H9 (cell line): ENCODE measurements at places on chromosomes 1 and 21.

DNA sequence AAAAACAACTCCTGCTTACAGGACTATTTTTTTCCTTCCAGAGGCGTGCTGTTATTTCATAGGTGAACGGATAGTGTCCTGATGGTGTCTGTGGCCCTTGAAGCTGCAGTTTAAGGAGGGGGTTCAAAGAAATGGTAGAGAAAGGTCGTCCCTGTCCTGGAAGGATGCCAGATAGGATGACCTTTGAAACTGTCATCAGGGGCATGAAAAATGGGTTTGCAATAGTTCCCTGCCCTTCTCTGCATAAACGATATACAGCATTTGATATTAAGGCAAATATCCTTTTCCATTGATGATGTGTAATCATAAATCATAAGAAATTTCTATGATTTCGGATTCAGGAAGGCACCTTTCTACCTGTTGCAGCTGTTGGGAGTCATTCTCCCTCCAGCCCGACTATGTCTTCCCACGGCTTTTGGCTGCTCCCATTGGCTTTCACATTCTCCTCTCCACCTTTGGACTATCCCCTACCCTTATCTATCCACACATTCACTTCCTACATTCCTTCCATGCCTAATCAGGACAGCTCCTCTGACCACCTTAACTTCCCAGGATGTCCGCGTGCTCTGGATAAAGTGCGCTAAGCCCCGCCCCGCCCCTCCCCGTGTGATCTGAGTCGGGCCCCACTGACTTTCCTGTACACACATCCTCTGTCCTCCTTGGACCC lies 209.8 kb downstream of the DISC1 start:
- no peak for DNase-seq

DNA sequence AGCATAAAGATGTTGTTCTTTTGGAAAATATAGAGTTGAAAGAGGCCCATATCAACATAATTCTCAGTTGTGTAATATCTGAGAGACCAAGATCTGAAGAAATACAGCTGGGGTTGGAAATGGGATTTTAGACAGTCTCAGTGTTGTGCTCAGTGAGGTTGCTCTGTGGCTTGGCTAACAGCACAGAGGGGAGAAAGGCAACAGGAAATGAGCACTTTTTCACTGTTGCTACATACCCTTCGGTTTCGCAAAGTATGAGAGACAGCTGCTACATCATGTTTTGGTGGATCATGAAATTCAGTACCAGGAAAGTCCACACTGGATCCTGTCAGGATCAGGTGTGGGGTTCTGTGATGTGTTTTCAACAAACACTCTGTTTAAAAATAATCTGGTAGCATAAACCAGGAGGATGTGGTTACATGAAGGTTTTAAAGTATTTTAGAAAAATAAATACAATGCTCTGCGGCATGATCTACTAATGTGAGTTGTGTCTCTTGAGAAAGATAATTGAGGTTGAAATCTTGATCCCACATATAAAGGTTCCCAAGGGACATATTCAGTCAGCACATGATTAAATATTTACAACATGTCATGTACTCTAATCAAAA lies 7.0 kb upstream of the GPR88 start:
- no peak for DNase-seq

DNA sequence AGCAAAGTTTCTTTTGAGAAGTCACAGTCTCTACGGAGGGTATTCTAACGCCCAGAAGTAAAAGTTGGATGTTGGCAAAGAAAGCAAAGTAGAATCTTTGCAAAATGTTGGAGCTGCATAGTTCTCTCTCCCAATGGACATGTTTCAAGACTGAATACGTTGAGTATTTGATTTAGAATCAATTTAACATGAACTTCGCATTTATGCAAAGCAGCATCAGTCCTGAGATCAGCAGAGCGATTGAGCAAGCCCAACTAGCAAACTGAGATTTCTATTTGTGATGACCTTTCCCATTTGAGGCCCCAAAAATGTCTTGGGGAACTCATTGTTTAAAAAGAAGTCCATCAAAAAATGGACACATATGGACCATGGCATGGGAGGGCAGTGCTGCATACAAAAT lies 8.0 kb downstream of the RUNX1 start:
- no peak for DNase-seq

DNA sequence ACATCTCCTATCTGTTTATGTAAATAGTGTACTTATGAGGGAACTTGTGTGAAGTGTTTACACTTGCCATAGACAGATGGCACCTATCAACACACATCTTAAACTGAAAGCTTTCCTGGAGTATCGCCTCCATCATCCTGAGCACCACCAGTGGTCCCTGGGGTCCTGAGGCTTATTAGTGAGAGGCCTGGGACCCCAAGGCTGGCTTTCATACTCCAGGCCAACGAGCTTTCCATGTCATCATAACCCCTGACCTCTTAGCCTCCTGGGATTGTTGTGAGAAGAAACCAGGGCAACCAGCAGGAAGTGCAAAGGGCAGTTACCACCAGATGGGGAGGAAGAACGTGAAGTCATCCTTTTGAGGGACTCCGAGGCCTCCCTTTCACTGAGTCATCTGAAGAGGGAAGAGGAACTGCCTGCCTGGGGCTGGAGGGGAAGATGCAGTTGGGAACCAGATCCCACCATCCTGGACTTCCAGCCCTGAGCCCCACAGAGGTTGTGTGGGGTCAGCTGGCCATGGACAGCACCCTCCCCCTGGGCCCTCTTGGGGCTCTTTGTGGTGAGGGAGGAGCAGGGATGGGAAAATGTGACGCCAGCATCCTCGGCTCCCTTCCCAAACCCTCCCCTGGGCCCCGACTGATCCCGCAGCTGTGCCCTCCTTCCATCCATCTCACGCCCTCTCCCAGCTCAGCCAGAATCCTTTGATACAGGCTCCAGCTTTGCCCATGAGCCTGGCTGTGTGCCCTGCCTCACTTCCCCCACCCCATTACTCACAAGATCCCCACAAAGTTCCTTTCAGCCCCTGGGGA lies 5.8 kb downstream of the INKA2 start:
- DNase-seq: no peak

DNA sequence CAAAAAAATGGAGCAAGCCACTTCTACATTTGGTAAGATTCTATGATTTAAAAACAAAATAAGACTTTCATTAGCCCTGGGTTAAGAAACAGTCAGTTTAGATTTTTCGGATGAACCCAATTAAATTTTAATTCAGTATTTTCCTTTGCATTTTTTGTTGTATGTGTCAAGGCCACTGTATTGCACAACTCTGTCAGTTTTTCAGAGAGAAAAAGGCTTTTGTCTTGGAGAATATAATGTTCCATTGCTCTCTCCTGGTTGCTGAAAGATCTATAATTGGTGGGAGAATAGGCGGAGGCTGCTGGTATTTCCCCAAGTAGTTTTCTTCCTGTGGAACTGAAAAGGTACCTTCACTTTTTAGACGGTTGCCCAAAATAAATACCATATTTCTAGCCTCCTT lies 84.6 kb downstream of the NEGR1 start:
- no peak for DNase-seq

- DNase-seq: no peak
Measured at GRCh38 chr1:176692988-176693696, 230.2 kb downstream of the PAPPA2 start.

DNA sequence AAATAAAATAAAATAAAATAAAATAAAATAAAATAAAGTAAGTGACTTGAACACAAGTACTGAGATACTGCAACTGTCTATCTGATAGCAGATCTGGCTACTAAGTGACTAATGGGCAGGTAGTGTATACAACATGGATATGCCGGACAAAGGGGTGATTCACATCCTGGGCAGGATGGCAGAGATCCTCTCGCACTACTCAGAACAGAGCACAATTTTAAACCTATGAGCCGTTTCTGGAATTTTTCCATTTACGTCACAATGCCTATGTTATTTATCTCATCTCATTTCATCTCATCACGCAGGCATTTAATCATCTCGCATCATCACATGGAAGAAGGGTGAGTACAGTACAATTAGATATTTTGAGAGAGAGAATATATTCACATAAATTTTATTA lies 233.3 kb upstream of the COA6 start:
- DNase-seq: no peak

GRCh38 chr1:171740987-171741871 lies 636 bp downstream of the VAMP4 start:
- no peak for DNase-seq

DNA sequence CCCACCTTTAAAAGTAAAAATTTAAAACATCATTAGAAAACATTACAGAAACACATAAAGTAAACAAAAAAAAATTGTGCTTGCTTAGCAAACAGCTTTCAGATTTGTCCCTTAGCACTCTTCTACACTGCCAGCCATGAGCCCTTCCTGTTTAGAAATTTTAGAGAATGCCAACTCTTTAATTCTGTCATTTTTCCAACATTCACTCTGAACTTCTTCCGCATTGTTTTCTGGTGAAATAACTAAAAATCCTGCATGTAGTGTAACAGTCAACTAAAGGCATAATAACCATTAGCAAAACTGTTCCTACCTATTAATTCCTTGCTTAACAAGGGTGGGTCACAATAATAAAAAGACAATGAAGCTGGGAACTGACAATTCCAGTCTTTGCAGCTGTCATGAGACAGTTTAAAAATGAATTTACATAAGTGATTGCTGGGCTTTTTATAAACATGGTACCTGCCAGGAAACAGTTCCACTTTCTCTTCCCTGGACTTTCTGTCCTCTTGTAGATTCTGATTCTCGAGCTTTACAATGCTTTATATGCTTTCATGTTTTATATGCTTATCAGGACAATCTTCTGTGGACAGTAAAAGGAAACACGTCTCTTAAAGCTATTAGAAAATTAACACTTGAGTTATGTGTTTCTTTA lies 19.0 kb downstream of the GNG12 start:
- no peak for DNase-seq

GRCh38 chr1:231612393-231613089 lies 14.0 kb upstream of the DISC1 start:
- DNase-seq: no peak

GRCh38 chr1:29961293-29962059 lies 725.2 kb downstream of the PTPRU start:
- DNase-seq: no peak

GRCh38 chr21:33374450-33375096 lies 28.6 kb upstream of the IFNGR2 start:
- DNase-seq: peak; percentile 47

GRCh38 chr1:96365596-96366390 lies 355.8 kb upstream of the PTBP2 start:
- DNase-seq: no peak

GRCh38 chr1:167438171-167439138 lies 79.9 kb downstream of the CD247 start:
- no peak for DNase-seq

DNA sequence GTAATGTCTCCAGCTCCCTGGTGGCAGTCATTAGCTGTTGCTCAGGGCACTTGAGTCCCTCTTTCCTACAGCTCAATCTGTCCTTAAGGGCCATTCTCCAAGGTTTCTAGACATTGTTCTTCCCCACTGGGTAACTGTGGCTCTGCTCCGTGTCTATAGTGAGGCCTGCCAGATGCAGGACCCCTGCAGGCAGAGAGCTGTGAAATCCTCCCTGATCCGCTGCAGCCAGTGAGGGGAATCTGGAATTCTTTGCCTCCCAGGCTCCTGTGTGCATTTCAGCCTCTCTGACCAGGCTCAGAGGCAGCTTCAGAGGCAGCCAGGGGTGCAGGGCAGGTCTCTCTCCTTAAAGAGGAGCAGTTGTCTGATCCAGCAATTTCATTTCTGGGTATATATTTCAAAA lies 14.4 kb upstream of the IGSF21 start:
- DNase-seq: no peak

DNA sequence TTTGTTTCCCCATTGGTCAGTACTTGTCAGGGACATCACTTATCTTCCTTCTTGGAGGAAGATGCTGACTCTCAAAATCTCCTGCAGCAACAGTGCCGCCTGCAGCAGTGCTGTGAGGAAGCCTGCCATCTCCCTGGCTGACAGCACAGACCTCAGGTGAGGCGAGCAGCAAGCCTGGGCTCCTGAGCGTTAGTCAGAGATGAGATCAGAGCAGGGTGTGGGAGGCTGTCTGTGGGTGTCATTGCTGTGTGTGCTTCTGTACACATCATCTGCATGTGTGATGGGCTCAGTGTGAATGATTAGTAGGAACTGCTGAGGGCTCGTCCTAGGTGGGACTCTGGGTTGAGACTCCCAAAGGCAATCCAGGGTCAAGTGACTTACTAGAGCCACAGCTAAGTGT lies 6.1 kb downstream of the STRIP1 start:
- DNase-seq: no peak

- DNase-seq: peak; percentile 77
Measured at GRCh38 chr1:14571810-14572767, 26.4 kb upstream of the KAZN start.

DNA sequence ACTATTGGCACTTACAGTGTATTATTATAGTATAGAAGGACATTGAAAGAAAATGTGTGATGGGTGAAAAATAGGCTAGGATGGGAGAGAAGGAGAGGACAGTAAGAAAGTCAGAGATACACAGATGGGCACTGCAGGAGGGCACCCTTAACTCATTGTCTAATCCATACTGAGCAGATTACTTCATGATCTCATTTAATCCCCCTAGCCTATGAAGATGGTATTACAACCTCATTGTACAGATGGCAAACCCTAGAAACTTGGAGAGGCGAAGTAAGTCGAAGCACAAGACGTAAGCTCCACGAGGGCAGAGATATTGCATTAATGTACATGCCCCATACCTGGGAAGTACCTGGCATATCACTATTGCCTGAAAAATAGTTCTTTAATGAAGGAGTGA lies 346.9 kb upstream of the DAB1 start:
- DNase-seq: no peak

- no peak for DNase-seq
Measured at GRCh38 chr1:85078903-85079302, 30.6 kb upstream of the MCOLN3 start.

- no peak for DNase-seq
Measured at GRCh38 chr1:27662261-27662660, 9.7 kb downstream of the IFI6 start.

DNA sequence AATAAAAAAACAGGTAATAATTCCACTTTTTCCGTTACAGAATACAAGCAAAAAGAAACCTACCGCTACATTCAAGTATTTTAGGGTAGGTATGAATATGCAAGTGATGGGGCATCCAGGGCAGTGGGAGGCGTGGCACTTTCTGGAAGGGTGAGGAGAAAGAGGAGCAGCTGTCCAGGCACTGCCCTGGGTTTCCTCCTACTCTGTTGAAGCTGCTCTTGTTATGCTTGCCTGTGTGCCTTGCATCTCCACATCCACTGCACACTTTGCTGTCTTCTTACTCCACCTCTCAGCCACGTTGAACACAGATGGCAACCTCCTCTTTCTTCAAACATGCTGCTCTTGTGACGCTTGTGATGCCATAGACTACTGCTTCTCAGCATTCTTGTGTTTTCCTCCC lies 83.2 kb downstream of the RPE65 start:
- DNase-seq: no peak
